ENCODE measurements at places on chromosomes 5 and 9.

DNA sequence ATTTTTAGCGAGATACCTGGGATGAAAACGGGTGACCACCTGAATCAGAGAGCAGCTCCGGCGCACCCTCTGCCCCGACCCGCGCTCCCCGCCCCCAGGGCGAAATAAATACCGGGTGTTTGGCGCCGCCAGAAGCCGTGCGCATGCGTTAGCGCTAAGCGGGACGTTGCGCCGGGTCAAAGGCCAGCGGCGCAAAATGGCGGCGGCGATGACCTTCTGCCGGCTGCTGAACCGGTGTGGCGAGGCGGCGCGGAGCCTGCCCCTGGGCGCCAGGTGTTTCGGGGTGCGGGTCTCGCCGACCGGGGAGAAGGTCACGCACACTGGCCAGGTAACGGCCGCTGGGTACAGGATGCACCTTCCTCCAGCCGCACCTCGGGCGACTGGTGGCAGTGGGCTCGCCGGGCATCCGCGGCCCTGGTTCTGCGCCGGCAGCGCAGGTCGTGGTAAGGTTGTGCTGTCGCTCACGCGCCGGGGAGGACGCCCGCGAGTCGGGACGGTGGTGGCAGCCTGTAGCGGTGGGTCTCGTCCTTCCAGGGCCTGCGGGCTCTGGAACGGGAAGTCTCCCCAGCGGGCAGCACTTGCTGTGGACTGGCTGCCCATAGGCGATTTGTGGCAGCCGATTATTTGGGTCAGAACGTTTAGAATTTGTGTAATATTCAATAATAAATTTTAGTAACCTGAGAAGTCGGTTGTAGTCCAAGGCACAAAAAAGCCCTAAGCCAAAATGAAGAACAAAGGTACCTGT is at the start of gene NDUFS6:
Gene NDUFS6 (plus strand): TSS at position 186 of the 745 bp plus-strand sequence. CDS start 11 bp downstream, at position 197.
- DNase-seq = peak; percentile 72

DNA sequence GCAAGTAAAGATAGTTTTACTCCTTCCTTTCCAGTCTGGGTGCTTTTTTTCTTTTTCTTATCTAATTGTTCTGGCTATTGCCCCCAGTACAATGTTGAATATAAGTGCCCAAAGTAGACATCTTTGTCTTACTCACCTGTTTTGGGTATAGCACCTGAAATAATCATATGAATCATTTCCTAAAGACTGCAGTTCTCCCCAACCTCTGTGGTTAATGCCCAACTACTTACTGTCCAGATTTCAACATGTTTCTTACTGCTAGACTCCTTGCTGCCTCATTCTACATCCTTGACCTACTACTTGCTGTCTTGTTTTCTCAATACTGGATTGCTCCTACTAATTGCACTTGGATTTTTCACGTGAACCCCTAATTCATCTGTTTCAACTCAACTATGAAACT is 8.8 kb upstream of the HSDL2 start:
- DNase-seq = no peak

- DNase-seq = no peak
Observed at GRCh38 chr5:135382981-135383380, 16.1 kb downstream of the MACROH2A1 start.

DNA sequence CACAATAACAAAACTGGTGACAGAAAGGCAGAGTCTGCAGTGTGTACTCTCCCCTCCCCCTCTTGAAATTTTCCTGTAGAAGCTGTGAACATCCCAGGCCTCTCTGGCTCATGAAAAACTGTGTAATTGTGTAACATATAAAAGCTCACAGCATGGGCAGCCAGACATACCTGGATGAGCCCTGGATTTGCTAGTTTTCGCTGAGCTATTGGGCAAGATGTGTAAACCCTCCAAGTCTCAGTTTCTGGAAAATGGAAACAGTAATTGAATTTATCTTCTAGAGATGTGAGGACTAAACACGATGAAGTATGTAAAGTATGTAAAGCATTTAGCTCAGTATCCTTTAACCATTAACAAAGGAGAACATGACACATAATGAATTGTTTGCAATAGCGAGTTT is 143.2 kb upstream of the ANKH start:
- DNase-seq = no peak

- no peak for DNase-seq
Observed at GRCh38 chr5:89071101-89071940, 188.3 kb upstream of the MEF2C start.

DNA sequence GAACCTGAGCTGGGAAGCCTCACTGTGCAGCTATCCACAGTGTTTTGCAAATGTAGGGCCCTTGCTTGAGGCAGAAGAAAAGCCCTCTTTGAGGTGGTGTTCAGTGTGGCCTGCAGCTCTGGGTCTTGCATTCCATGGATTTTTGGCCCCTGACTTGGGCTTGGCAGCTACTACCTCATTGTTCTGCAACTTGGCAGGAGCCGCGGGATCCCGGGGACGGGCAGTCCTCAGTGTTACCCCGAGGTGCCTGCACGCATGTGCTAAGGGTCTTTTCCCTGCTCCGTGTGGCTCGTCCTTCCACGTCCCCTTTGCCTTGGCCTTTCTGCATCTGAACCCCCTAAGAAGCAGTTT is 39.8 kb downstream of the NEK6 start:
- no peak for DNase-seq

DNA sequence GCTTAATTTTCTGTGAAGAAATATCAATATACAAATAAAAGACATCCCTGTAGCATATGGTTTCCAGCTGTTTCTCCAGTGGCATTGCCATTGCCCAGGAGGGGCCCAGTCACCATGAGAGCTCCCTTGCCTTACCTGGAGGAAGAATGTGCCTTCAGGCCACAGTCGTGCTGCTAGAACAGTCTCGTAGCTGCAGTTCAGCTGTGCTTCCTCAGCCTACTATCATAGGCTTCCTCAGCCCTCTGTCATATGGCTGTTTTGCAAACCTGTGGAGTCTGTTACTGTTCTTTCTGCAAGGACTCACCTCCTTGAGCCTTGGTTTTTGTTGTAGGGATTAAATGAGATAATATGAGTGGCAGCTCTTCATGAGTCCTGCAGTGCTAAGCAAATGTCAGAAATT is 67.6 kb downstream of the RCL1 start:
- no peak for DNase-seq

- DNase-seq = no peak
Observed at GRCh38 chr5:174188295-174188694, 142.8 kb downstream of the NSG2 start.

GRCh38 chr9:130713286-130713960 is 19.8 kb downstream of the EXOSC2 start:
- DNase-seq = peak; percentile 7

DNA sequence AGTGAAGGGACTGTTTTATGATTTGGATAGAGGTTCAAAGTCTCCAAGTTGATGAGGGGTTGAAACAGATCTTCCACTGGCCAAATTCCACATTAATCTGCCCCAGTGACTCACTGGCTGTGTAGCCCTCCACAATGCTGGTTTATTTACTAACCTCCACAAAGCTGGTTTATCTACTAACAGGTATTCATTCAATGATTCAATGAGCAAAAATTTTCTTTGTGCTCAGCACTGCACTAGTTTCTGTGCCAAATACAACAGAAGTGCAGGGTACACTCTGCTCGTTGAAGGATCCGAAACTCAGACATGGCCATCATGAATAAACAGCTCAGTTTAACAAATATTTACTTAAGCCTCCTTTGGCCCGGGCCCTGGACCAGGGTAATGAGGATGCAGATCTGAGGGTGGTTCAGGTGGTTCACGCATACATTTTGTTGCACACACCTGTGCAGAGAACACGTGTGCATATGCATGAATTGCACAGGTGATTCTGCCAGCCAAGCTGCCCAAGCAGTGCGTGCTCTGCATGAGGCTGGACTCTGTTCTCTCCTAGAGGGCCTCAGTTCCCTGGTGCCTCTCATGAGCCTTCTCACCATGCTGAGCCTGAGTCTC is 71.0 kb downstream of the SH3PXD2B start:
- DNase-seq = no peak

DNA sequence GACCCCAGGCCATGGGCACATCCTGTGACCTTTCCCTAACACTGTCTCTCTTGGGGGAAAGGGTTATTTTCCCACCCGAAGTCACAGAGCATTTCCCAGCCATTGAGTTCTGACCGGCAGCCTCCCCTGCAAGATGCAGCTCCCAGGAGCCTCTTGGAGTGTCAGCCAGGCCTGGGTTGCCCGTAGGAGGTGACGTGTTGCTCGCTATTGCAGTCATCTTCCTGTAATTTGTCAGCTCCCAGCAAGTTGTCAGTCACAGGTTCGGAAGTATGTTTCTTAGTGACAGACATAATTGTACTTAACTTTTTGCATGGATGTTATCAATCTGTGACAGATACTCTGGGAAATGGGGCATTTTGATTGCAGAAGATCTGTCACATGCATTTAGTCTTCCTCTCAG is 74.5 kb downstream of the MVB12B start:
- DNase-seq = peak; percentile 50

DNA sequence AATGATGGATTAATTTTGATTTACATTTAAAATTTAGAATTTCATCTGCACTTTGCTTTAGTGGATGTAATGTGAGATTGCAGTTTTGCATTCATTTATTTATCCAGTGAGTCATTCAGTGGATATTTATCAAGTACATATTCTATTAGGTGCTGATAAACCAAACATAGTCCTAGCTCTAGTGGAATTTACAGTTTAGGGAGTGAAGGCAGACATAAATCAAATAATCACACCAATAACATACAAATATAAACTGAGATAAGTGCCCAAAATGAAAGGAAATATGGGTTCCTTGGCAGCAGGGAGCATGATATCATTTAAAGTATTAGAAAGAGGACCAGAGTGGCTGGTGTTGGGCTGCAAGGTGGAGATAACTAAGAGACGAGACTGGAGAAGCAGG is 14.7 kb upstream of the NIPBL start:
- no peak for DNase-seq

DNA sequence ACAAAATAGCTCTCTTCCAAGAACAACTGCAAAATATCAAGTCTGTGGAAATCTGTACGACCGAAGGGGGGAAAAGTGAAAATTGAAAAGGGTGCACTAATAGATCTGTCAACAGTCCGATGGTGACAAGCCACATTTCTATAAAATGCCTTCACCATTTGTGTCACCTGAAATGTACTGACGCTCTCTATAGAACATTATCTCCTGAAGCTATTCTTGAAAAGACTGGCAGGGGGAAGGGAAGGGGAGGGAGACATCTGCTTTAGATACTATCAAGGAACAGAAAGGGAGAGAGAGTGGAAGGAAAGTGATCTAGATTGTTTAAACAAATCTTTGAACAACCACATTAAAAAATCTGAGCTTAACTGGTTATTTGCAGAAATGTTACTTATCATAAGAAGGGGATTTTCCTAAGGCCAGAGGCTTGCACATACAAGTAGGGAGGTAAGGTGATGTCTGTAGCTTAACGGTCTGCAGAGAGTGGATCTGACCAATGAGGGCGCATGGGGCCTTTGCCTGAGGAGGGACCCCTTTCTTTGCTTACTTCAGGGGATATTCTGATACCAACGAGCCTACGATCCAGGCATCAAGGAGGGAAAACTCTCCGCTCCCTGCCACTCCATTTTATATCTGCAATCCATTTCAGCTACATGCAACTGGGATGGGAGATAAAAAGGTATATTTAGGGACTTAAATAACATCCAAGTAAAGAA is 92.1 kb downstream of the CRB2 start:
- no peak for DNase-seq

DNA sequence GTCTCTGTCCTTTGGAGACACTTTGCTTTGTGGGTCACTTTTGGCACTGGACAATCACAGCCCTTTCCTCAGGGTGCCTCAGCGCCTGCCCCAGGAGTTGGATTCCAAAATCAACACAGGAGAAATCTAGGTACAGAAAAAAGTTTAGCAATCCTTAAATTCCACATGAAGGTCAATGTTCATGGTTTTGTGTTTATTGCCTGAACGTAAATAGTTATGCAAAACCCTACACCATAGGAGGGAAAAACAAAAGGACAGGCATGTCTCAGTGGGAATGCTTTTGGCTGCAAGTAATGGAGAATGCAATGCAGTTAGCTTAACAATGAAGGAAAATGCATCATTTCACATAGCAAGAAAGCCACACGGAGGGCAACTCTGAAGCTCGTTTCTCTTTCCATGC is 6.5 kb upstream of the HMCN2 start:
- DNase-seq = no peak

GRCh38 chr9:76756268-76756640 is 8.0 kb upstream of the PCA3 start:
- no peak for DNase-seq

DNA sequence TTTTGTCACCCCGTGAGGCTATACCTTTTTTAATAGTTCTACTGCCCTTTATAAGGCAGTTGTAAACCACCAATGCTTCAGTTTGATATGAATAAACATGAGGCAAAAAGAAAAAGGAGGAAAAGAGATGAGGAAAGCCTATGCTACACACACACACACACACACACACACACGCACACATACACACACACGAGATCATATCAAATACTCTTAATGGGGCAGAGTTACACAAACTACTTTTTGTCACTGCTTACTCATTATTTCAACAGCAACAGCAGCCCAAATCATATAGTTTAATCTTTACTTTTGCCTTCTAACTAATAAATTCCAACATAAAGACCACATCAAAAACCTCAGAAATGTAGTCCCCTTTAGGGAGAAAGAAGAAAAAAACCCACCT is 116.8 kb upstream of the PAM start:
- no peak for DNase-seq

DNA sequence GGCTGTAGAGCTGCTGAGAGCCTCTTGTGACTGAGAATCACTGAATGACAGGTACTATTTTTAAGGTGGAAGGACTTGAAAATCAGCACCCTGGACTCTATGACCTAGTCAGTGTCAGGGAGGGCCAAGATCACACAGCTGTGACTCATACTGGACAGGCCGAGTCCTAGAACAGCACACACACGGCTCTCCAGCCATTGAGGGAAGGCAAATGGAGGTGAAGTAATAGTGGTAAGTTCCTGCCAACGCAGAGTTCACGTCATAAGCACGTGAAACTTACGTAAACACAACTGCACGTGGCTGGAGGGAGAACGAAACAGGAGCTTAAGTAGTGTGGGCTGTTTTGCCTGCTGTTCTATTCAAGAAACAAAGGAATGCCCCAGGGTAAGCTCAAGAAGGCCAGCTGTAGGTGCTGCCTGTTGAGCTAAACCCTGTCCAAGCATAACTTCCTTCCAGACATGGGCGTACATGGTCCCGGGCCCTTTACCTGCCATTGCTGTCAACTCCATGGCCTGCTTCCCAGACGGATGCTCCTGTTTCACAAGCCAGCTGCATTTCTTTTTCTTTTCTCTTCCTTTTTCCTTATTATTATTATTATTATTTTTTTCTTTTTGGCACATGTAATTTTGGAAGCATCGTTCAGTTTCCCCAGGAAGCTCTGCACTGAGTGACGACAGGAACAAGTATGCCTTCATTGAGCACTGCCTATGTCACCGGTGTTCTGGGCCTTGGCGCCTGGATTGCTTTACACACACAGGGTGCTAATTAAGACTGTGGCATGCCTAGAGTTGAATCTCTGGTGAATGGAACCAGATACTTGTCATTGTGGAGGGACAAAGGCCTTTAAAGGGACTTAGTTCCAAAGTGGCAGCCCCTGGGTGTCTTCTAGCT is 10.2 kb upstream of the LCP2 start:
- DNase-seq = no peak

GRCh38 chr5:86807046-86808031 is 189.6 kb downstream of the COX7C start:
- no peak for DNase-seq

GRCh38 chr5:15791859-15792258 is 291.9 kb downstream of the FBXL7 start:
- no peak for DNase-seq

GRCh38 chr5:1214936-1215220 is 10.3 kb upstream of the SLC6A18 start:
- DNase-seq = no peak

GRCh38 chr5:141363952-141364660 is at the start of gene PCDHGA5:
PCDHGA5 (plus strand) TSS chr5:141364162; CDS start chr5:141364331, 169 bp downstream.
- no peak for DNase-seq

- no peak for DNase-seq
Observed at GRCh38 chr5:77560677-77561263, 68.7 kb upstream of the WDR41 start.
